Astrocyte of the spinal cord (primary cell): ENCODE measurements at places on chromosomes 3 and 15.

DNA sequence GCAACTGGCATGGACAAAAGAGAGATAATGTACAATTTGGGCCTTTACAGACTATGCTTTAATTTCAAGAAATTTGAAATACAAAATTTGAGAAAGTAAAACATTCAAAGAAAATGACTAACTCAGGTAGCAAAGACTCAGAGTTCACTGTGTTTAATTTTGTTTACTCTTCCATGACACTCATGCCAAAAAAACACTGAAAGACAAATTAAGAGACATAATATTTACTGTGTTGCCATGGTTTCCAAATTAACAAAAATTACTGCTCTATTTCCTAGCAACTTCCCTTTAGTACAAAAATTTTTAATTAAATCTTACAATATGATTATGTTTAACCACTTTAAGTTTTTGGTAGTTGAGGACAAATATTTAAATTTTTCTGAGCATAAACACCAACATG lies 29.6 kb downstream of the LRRFIP2 start:
- no peak for DNase-seq

- DNase-seq: no peak
Observed at GRCh38 chr3:39445927-39446326, 21.6 kb upstream of the MOBP start.

DNA sequence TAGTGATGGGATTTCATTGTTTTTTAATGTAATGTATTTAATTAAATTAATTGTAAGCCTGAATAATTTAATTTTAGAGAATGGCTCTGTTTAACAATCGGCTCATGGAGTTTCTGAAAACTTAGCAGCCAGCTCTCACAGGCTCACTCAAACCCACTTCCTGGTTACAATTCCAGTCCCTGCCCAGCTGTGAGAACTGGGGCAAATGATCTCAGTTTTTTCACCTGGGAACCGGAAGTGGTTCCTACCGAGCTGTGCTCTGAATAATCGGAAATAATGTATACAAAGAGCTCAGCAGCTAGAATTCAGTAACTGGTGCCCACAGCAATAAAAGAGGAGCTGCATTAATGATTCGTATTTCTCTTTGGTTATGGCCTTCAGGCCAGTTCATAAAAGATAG lies 244.3 kb upstream of the MCTP2 start:
- DNase-seq: no peak

DNA sequence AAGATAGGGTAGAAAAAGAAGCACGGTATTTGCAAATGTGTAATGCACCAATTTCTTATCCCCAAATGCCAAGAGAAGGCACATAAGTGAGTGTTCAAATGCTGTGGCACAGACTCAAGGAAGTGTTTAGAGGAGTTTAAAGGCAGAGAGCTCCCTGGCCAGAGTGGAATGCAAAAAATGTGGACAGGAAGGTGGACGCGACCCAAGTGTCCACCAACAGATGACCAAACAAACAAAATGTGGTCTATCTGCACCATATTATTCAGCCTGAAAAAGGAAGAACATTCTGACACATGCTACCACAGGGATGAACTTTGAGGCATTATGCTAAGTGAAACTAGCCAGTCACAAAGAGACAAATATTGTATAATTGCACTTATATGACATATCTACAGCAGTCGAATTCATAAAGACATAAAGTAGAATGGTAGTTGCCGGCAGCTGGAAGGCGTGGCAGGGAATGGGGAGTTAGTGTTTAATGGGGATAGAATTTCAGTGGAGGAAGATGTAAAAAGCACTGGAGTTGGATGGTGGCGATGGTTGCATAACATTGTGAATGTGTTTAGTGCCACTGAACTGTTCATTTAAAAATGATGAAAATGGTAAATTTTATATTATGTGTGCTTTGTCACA lies 126.6 kb downstream of the SRGAP3 start:
- no peak for DNase-seq

DNA sequence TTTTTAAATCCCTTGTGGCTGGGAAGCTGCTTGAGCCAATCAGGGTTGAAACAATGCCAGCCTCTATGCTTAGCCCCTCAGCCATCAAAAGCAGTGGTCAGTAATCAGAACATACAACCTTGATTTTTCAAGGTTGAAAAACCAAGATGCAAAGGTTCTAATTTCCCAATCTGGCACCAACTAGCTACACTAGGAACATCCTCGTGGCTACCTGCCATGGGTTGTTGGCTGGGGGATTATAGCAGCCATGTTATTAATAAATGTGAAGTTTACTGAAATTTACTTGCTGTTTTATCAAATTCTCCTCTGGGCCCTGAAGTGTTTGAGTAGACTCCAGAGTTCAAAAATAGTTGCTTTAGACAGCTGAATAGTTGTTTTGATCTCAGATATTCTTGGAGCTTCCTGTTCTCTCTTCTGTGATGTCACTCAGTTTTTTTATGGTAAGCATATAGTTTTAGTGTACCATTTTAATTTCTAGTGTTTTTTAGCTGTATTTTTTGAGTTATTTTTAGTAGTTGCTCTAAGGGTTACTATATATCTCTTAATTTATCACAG lies 31.9 kb downstream of the PCCB start:
- no peak for DNase-seq

DNA sequence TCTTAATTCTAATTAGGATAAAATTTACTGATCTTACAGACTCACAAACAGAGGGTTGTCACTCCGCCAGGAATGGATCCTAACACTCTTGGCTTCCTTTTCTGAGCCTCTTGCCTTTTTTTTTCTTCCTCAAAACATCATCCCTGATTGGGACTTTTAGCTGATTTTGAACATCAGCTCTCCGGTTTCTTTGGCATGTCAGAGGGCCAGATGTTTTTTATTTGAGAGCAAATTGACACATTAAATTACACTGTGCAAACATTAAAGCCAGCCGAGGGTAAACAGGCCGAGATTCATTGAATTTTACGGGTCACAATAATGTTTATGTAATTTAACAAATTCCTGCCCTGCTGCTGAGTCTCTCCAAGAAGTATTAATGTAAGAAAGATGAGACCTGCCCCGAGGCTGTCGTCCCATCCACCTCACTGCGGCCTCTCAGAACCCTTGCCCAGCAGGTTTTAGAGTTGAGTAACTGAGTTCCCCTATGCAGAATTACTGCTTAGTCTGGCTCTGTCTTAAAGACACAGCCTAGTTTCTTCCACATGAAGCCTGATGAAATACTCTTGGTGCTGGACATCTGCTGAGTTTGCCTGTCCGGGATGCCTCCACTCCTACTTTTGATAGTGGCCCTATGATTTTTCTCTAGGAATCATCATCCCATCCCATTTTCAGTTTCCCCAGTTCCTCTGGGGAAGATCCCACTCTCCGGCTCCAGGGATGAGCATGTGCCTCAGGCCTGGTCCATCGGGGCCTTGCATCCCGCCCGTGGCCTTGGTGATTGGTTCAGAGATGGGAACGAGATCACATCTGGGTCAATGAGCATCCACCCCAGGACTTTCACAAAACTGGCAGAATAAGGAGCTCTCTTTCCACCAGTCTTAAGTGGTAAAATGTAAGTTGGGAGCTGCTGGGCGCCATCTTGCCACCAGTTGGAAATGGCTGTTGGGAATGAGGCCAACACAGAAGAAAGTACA lies 226.6 kb upstream of the TLE3 start:
- peak; percentile 83 for DNase-seq

DNA sequence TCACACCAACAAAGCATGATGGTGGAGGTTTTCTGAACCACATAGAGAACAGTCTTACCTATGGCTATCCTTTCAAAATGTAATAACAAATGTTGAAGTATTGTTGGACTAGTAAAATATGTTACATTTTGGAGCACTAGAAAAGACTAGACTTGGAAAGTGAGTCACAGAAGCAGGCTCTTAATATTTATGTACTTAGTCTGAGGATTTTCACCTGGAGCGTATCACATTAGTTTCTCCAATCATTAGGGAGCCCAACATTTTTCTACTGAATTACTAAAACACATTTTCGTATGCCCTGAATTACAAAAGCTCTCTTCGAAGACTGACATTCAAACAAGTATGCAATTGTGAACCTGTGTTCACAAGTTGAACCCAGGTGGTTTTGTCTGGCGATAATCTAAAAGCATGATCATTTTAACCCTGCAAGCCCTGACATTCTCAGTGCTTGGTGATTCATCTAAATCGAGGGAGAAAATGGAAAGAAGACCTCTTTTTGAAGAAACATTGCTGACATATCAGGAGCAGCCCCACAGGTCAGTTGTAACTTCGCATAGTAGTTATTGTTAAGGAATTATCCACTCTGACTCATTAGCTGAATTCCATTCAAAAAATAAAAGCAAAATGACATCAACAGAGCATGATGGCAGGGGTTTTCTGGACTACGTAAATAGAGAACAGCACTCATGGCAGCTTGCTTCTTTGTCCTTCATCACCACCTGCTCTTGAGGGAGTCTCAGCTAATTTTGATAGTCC lies 679.8 kb upstream of the NECTIN3 start:
- DNase-seq: peak; percentile 29

DNA sequence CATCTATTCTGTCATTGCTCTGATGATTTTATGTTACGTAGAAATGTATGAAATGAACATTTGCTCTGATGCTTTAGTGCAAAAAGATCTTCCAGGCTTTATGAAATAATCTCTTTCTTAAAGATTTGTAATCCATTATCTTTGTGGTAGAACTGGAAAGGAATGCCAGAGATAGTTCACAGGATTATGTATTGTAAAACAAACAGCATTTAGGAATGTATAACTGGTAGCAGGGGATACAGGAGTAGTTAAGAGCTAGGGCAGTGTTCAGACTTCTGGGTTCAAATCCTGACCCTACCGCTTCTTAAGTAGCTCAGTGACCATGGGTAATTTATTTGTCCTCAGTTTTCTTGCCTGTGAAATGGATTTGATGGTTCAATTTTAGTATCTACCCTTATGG lies 429.8 kb upstream of the TPM1 start:
- no peak for DNase-seq

GRCh38 chr15:38530113-38530512 lies 34.5 kb downstream of the RASGRP1 start:
- no peak for DNase-seq

DNA sequence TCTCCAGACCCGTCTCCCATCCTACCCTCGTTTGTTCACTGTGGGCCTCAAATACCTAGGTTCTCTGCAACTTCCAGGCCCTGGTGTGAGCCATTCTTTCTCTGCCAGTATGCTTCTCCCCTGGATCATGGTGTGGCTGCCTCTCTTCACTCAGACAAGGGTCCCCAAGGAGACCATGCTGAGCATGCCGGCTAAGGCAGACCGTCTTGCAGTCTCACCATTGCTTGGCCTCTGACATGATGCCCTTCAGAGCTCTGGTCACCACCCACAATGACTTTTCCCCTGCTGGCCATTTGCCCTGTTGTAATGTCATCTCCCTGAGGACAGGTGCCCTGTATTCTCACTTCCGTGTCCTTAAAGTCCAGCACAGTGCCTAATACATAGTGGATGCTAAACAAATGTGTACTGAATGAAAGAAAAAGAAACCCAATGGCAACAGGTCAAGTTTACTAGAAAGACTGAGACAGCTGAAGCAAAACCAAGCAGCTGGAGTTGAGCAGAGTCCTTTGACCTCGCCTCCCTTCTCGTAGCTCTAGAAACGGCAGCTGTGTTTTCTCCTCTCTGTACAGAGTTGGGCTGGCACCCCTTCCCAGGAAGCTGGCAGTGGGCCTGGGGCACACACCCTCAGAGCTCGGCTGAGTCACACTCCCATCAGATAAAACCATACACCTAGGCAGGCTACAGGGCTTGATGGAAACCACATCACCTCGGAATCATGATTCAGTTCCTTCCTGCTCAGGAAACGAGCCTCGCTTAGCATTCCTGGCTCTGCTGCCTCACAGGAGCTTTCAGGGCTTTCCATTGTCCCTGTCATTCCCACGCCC lies 8.6 kb downstream of the TLR9 start:
- peak; percentile 79 for DNase-seq

DNA sequence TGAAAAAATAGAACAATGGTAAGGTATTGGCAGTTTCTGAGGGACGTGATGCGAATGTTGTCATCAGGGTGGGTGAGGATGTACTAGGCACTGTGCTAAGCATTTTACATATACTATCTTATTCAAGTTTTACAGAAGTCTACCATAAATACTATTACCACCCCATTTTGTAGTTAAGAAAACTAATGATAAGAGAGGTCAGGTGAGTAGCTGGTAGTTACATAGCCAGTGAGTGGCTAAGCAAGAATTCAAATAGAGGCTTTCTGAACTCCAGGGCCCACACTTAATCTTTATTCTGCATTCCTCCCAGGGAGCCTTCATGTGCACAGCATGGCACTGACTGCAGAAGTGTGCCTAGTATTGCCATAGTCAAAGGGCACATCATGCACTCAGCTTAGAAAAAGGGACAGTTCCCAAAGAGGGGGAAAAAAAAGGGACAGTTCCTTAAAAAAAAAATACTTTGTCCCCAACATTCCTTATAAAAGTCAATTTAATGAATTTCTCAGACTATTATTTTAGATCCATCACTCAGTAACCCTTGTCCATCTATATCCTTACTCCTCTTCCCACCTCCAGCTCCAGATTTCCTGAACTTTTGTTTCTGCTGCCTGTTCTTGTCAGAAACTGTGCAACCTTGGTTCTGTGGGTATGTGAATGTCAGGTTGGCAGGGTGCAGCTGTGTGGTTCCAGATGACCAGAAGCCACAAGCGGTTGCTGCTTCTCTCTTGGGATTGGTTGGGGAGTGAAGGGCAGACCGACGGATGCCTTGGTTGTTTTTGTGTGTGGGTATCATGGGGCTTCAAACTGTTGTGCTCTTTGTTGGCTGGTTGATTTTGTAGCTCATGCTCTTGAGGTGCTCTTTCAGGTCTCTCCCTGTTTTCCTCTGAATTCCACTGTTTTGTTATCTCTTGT lies 8.3 kb downstream of the MAPKBP1 start:
- no peak for DNase-seq
